ENCODE measurements at places on chromosomes 12 and 14.

- DNase-seq: no peak
Measured at GRCh38 chr12:65728848-65729793, 95.2 kb upstream of the HMGA2 start.

DNA sequence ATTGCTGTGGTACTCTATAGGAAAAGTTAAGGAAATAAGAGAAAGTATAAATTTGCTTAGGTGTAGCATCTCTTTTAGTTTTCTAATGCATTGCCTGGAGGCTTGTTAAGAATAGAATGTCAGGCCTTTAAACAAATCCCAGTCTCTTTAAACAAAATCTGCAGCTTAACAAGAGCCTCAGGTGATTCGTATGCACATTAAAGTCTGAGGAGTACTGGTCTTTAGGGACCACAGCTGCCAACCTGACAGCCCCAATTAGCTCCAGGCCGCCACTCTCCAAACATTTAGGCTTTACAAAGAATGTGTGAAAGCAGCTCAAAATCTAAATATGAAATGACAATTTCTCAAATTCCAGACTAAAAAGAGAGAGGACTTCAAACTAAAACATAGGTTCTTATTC is 35.7 kb downstream of the PAWR start:
- DNase-seq: no peak

GRCh38 chr14:106209755-106210154 is 683.4 kb downstream of the TMEM121 start:
- DNase-seq: no peak

GRCh38 chr12:117027251-117028086 is 71.7 kb downstream of the TESC start:
- DNase-seq: no peak

GRCh38 chr12:43501703-43502102 is 50.3 kb downstream of the ADAMTS20 start:
- DNase-seq: no peak

DNA sequence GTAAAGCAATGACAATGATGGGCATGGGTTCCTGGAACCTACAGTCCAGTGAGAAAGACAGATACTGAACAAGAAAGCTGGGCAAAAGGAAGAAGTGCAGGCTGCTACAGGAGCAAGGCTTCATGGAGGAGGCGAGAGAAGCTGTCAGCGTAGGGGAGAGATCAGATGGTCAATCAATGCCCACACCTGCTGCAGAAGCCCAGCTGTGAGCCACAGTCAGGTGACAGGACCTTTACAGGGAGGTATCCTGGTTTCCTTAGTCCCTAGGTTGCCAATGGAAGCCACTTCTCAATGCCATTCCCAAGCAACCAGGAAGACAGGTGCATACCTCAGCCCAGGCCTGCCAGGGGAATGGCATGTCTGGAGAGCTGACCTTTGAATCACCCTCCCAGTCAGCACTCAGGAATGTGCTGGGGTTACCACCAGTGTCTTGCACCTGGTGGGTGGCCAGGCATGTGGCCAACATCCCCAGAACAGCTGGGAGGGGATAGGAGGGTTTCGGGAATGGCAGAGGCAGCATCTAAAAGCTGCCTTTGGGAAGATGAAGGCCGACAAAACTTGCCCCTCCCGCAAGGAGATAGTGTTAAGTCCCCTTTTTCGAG is 170.3 kb downstream of the TTC7B start:
- no peak for DNase-seq

DNA sequence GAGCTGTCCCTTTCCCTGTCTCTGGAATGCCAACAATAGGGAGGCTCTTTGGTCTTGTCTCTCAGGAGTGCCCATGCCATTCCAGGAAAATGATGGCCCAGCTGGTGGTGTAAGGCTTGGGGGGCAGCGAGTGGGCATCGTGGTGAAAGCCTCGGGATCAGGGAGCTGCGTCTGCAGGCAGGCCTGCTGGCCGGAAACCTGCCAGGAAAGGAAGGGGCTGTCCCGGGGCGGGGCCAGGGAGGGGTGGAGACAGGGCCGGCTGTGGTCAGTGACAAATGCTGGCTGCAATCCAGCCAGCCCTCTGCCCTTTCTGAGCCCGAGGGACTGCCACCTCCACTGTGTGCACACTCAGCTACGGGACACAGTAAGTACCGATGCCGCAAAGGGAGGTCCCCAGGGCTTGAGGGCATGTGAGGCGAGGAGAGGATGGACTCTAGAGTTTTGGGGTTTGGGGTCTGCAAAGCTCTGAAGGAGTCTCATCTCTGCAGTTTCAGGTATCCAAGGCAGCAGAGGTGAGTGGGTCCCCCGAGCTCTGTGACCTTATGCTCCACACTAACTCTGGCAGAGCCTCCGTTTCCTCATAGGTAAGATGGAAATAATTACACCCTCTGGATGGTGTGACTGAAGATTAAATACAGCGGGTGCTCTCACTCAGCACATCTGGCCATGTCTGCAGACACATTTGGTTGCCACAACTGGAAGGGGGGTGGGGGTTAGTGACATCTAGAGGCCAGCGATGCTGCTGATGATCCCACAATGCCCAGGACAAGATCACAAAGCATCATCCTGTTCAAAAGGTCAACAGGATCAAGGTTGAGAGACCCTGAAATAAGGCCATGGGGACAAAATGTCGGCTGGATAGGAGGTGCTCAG is at the start of gene SERPINA5:
Gene SERPINA5 (plus strand): TSS at position 300 of the 873 bp plus-strand sequence. CDS start 5,937 bp downstream, outside the sequence.
- no peak for DNase-seq

DNA sequence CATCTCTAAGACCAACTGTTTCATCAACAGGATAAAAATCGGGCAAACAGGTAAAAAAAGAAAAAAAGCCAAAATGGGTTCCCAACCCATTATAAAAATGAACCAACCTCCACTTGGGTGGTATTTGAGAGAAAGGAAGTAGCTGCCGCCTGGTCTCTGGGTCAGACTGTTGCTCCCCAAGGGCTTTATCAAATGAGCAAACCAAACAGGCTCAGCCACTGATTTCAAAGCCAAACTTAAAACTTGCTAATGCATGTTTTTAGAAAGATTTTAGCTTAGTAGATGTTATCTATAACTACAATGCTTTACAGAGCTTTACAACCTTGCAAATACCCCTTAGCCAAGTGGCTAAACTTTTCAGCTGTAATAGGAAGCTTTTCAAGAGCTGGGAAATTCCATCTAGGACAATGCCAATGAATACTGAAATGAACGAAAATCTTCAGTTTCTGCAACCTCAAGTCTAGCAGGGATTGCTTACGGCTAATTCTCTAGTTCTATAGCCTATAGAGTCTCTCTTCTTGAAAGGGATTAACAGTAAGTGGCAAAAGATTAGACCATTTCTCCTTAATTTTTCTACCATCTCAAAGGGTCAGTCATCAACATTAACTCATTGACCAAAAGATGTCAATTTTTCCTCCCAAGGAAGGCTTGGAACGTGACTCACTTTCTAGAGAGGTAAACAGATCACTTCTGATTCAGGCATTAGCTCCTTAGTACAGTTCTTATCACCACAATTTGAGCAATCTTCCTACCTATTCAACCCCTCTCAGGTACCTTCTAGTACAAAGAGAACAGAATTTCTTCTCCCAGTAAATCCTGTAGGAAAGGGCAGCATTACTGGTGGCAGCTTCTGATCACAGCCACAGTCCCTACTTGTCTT is 4.2 kb downstream of the PPM1H start:
- no peak for DNase-seq

- no peak for DNase-seq
Measured at GRCh38 chr14:90429754-90430153, 32.9 kb downstream of the CALM1 start.

- no peak for DNase-seq
Measured at GRCh38 chr12:26090836-26091510, 33.9 kb downstream of the BHLHE41 start.
